ENCODE measurements at places on chromosomes 1 and 21.

- DNase-seq: no peak
Observed at GRCh38 chr21:42855937-42856335, 23.4 kb downstream of the WDR4 start.

DNA sequence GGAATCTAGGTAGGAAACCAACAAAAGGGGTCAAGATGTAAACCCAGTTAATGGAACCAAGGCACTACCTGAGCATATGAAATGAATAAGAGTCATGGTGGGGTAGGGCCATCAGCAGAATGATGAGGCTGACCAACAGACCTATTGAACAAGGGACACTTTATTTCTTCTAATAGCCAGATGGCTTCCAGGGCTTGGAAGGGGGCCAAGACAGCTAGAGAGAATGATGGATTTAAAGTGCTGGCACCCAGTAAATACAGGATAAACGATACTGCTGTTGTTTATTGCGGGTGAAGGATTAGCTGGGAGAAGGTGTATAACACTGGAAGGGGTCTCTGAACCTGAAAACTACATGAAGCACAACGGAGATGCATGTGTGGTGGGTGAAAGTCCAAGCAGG is 15.6 kb downstream of the DDAH1 start:
- no peak for DNase-seq

DNA sequence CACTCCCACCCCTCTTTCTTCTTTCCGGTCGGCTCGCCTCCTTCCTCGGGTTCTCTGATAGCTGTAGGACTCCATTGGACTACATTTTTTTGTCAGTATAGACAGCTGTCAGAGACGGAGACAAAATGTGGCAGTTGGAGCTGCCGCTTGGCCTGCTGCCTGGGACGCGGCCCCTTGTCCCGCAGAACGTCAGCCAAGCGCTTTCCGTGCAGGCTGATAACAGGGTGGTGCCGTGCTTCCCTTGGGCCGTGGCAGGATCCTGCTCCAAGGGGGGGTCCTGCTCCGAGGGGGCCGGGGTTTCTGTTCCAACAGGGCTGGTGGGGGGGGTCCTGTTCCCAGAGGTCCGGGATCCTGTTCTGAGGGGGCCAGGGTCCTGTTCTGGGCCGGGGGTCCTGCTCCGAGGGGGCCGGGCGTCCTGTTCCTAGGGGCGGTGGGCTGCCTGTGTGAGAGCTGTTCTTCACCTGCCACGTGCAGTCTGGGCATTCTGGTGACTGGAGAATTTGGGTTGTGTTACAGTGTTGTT is 4.9 kb downstream of the SKI start:
- DNase-seq: no peak

DNA sequence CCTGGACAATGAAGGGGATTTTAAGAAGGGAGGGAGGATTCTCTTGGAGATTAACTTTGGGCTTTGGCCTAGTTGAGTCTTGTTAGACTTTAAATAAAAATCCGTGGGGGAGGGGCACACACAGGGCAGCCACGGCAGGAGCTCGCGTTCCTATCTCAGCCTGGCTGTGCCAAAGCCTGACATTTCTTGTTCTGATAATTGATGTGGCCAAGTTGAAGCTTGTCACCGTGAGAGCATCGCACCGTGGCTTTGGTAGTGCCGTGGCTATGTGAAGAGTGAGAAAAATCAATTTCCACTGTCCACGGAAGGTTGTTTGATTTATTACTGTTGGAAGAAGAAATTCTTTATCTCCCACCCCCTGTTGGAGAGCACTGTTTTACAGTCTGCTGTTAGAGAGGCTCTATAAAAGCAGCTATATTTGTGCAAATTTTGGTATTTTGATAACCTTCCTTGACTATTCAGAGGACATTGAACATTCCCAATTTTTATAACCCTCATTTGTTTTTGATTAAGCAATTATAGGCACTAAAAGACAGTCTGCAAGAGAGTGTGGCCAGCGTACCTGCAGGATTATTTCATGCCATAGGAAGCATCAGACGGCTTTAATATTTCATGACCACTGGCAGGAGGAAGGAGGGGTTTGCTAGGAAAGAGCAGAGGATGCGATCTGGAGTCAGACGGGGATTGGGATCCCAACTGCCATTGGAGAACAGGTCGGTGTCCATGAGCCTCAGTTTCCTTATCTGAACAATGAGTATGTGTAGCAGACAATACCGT is 160.7 kb downstream of the KAZN start:
- DNase-seq: no peak

GRCh38 chr1:38455829-38456530 is 403.6 kb downstream of the RRAGC start:
- DNase-seq: no peak

GRCh38 chr21:41834926-41835663 is 44.0 kb downstream of the PRDM15 start:
- DNase-seq: no peak

GRCh38 chr1:56374026-56374974 is 205.1 kb downstream of the PLPP3 start:
- DNase-seq: no peak

DNA sequence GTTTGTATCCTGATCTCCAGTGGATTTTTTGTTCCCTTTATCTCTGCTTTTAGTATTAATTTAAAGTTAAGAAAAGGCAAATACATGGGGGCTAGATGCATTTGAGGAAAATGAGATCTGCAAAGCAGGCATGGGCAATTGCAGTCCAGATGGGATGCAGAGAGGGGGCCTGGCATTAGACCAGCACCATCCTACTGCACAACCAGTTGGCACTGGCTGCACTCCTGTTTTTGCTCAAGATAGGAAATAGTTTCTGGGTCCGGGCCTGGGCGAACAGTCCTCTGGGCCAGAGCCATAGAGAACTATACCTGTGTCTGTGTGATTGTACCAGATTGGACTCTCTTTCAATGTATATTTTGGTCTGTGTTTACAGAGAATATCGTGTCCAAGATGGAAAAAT is 34.0 kb upstream of the LEPR start:
- DNase-seq: no peak

DNA sequence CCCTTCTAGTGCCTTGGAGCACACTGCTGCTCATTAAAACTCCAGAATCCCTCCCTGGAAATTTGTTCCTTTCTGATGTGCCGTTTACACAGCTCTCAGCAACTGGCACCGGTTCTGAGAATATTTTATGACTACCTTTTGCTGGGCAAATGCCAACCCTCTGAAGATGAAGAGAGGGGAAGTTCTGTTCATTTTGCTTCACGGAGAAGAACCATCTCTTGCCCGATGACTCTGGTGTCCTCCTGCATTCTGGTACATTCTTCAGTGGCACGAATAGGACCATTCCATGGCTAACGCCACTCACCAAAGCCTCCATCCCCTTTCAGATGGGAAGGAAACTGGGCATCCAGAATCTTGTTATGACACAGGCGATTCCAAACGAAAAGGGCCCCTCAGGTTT is 96.2 kb upstream of the SIM2 start:
- DNase-seq: no peak

GRCh38 chr1:233647073-233647472 is 33.2 kb downstream of the KCNK1 start:
- DNase-seq: no peak

DNA sequence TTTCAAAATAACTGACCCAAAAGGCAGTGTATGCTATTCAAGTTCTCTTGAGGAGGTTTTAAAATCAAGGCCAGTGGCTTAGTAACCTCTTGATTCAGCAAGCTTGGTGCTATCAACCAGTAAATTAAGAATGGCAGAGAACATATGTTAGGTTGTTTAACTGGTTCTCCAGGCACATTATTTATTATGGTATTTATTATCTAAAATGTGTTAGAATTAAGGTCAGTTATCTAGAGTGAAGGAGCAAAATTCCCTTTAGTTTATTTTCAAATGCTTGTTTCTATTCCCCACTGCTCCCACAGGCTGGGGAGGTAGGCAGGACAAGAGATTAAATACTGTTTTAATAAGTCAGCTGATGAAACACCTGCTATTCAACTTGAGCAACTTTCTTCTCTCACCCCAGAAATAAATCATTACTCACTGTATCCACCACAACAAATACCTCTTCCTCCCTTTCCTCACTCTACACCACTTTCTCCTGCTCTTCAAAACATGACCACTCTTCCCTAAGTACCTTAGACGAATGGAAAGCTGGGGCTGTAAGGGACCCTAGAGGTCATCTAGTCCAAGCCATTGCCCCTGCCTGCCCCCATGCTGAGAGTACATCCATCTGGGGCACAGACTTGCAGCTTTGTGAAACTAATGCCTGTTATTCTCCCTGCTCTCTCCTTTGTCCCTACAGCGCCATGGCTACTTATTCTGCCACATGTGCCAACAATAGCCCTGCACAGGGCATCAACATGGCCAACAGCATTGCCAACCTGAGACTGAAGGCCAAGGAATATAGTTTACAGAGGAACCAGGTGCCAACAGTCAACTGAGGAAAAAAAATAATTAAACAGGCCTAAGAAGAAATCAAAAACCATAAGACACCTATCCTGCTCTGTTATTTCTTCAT is 71.7 kb downstream of the PRRX1 start:
- no peak for DNase-seq

DNA sequence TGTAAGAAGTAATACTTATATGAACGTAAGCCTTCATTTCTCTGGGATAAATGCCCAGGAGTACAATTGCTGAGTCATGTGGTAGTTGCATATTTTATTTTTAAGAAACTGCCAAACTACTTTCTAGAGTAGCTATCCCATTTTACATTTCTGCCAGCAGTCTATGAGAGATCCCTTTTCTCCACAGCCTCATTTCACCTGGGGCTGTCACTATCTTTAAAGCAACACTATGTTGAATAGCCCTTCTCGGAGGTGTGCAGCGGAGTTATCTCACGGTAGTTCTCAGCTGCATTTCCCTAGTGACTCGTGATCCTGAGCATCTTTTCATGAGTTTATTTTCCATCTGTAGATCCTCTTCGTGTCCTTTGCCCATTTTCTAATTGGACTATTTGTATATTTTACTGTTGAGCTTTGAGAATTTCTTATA is 93.4 kb downstream of the ADARB1 start:
- no peak for DNase-seq

- DNase-seq: no peak
Observed at GRCh38 chr1:7317888-7318287, 453.2 kb upstream of the VAMP3 start.

GRCh38 chr1:9240914-9241820 is 6.6 kb downstream of the H6PD start:
- DNase-seq: no peak

DNA sequence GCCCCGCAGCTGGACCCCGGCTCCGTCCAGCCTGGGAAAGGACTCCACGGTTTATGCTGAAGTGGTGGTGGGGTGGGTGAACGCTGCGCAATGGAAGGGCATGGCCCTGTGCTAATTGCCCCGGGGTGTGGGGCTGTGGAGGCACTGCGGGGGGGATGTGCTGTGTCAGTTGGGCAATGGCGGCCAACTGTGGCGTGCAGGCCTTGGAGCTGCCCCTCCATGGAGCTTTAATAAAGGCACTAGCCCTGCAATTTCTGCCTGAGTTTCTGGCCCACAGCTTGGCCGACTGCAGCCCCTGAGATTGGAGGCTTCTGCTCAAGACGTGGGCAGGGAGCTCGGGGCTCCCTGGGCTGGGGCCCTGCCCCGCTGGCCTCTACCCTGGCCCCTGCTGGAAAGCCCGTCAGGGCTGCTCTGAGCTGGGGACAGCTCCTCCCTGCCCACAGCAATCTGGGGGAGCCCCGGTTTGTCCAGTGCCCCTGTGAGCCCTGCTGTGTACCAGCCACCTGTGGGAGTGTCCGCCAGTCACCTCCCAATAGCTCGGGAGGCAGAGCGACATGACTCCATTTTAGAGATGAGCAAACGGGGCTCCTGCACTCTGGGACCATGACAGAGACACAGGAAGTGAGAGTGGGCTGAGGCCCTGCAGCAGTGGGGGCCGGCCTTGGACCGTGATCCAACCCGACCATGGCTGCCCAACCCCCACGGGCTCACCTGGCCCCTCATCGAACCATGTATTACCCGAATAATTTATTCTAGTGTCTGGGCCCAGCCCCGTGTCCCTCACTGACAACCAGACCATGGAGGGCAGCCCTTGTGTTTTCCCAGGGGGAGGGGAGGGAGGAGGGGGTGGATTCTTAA is 8.7 kb upstream of the TNFRSF14 start:
- no peak for DNase-seq

DNA sequence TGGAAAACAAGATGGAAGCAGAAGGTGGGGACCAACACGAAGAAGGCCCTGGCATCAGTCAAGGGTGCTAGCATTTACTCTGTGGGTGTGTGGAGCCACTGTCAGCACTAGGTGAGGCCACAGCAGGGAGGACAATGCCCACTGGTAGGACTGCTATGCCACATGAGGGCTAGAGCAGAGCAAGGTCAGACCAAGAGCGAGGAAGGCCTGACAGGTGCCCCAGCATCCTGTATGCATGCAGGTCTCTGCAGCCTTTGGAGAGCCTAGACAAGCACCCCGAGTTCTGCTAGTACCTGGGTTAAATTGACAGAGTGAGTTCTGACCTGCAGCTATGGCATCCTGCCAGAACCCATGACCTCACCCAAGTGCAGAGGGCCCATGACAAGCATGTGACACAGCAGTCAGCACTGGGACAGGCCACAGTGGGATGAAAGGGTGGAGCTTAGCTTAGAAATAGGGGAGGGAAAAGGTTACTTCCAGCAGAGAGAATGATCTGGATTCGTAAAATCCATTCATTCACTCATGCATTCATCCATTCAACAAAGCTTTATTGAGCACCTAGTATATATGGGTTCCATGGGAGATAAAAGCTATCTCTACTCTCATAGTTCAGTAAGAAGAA is 9.0 kb upstream of the CSF1 start:
- no peak for DNase-seq

- DNase-seq: no peak
Observed at GRCh38 chr1:72369069-72369757, 86.9 kb upstream of the NEGR1 start.

GRCh38 chr21:43789276-43790009 is at the start of gene RRP1:
Gene RRP1, plus strand, starts transcription at chr21:43789577. Its CDS starts 53 bp downstream, at chr21:43789630.
- peak; percentile 90 for DNase-seq

Data from stimulated activated CD8-positive, alpha-beta memory T cell treated with anti-CD3 and anti-CD28 coated beads, Interleukin-7, amount 100 ng/mL, for 1 hour (primary cell).